Memory B cell (primary cell): ENCODE measurements at places on chromosomes 2 and 18.
A peak's percentile ranks its signal among the peaks of the same experiment; 100 is the strongest.

DNA sequence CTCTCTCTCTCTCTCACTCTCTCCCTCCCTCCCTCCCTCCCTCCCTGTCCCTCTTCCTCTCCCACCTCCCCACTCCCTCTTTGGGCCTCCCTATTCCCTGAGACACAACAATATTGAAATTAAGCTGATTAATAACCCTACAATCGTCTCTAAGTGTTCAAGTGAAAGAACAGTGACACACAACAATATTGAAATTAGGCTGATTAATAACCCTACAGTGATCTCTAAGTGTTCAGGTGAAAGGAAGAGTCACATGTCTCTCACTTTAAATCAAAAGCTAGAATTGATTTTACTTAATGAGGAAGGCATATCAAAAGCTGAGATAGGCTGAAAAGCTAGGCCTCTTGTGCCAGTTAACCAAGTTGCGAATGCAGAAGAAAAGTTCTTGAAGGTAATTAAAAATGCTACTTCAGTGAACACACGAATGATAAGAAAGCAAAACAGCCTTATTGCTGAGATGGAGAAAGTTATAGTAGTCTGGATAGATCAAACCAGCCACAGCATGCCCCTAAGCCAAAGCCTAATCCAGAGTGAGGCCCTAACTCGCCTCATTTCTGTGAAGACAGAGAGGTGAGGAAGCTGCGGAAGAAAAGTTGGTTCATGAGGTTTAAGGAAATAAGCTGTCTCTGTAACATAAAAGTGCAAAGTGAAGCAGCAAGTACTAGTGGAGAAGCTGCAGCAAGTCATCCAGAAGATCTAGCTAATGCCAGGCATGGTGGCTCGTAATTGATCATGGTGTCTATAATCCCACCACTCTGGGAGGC is 21.3 kb downstream of the MALT1 start:
- DNase-seq, result no peak

- no peak for DNase-seq
These were observed 17.9 kb upstream of the RMC1 start for GRCh38 chr18:23485386-23485785.

DNA sequence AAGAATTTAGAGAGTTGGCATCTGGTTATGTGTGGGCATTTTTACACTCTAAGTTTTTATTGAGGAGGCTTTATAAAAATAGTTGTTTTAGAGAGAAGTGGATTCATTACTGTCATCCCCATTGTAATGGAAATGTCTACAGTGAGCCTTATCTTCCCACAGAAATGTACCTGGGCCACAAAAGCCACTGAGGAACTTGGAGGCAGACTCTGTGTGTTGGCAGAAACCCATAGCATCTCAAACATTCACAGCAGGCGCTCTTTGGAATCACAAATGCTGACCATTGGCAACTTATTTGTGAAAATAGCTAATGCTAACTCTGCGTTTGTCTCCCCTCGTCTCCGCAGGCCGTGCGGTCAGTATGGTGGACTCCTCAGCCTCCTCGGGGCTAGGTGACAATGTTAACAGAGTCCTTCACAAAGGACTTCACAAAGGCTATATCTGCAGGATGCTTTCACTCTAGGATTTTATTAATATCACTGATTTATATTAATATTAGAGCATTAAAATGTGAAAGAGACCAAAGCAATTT is 689.1 kb upstream of the POU3F3 start:
- DNase-seq, result no peak

- DNase-seq, result peak; percentile 21
These were observed at the start of gene ZBTB7C for GRCh38 chr18:48408727-48409590. TSS of gene ZBTB7C (minus strand) at chr18:48409383.

GRCh38 chr2:52416340-52416739 is 1351.3 kb upstream of the CHAC2 start:
- DNase-seq, result no peak

DNA sequence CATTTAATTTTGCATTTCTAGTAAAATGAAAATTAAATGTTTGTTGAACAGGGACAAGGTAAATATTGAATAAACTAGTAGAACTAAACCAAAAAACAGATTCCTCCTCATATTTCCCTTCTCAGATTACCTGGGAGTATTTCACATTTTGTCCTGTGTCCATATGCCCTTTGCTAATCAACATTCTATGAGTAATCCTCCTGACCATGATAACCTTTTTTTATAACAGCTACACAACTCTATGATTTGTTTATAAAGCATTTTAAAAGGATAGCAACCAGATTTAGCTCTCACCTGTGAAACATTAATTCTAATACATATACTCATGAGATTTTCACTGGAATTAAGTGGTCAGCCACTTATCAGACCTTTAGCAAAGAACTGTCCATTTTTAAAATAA is 7.1 kb upstream of the DSG2 start:
- no peak for DNase-seq

DNA sequence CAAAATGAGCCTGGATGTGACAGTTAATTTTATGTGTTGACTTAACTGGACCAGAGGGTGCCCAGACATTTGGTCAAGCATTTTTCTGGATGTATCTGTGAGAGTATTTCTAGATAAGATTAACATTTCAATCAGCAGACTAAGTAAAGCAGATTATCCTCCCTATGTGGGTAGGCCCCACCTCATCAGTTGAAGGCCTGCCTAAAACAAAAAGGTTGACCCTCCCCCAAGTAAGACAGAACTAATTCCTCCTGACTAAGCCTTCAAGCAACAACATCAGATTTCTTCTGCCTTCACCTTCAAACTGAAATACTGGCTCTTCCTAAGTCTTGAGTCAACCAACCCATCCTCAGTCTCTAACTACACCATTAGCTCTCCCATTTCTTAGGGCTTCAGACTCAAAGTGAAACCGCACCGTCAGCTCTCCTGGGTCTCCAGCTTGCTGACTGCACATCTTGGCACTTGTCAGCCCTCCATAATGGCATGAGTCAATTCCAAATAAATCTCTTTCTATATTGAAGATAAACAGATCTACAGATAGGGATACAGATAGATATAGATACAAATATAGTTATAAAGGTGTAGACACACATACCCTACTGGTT is 47.9 kb downstream of the MEMO1 start:
- no peak for DNase-seq
